DMS79 treated with DMSO at 0.1 percent for 48 hours (cell line): ENCODE measurements at places on chromosomes 2 and 18.

DNA sequence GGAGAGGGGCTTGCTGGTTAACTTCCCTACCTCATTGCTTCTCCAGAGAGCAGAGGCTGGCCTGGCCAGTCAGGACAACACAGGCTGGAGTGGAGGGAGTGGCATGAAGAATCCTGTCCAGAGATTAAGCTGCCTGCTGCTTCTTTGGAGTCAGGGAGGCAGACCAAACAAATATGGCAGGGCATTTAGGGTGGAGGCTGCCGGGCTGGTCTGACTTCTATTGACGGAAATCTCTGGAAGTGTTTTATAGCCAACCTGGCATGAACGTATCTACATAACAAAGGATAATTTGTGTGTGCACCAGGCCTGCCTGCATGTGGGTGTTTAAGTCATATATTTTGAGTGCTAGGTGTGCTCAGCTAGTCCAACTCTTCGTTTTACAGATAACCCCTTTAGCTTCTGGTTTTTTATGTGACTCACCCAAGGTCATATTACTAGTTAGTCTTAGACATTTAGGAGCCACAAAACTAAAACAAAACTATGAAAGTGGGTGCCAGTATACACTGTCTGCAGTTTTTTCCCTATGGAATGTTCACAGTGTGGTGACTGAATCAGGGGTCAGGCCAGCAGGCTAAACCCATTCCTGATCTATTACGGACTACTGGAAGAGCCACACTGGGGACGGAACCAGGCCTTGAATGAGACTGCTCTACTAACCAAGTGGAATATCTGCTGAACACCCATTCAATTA is 5.5 kb downstream of the NPC1 start:
- DNase-seq = no peak

GRCh38 chr2:46101557-46102220 is 195.5 kb upstream of the EPAS1 start:
- DNase-seq = no peak

DNA sequence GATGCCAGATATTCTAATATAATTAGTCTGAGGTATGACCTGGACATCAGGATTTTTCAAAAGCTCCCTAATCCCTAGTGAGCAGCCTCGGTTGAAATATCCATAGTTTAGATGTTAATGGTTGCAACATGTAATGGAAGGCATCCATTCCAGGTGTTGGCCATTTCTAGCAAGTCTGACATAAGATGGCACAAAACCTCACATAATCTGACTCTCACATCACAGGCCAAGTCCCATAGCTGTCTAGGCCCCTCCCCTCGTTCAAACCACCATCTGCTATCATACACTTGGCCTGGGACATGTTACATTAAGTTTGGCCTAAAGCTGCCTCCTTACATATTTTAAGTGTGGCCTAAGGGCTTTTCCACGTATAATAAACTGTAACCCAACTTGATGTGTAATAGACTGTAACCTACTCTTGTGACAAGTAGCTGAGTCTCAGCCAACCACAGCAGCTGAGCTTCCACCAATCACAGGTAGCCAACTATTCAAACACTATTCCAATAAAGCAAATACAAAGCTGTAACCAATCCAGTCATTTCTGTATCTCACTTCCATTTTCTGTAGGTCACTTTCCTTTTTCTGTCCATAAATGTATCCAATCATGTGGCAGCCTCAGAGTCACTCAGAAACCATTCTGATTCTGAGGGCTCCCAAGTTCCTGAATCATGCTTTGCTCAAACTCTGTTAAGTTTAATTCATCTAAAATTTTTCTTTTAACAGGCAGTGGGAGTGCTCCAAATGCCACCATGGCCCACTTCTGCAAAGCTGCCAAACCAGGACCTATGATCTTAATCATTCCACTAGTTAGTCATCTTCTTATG is 59.4 kb downstream of the ADD2 start:
- DNase-seq = peak; percentile 86

DNA sequence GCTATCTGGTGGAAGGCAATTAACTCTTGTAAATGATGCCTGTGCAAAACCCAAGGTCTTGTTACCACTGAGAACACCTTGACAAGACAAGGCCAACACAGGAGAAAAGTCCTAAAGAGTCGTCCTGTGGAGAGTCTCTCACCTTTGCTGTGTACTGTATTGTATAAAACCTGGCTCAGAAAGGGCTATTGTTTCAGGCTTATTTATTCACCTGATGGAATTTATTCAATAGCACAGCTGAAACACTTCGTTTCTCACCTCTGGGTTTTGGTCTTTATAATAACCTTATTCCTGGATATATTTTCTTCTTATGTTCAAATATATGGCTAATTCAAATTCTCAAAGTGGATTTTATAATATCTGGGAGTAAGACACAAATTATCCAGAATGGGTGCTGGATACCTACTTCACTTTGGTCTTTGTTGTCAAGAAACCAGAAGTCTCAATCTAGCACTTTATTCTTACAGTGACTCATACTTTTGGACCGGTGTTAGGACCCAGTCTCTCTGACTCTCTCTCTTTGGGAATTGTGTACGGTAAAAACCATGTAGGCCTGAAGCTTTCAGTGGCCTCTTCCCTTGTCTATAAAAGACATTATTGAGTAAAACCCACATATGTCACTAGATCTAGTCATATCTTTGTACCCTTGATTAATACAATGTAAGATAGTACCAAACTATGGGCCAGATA is 16.1 kb upstream of the STAT4 start:
- no peak for DNase-seq

DNA sequence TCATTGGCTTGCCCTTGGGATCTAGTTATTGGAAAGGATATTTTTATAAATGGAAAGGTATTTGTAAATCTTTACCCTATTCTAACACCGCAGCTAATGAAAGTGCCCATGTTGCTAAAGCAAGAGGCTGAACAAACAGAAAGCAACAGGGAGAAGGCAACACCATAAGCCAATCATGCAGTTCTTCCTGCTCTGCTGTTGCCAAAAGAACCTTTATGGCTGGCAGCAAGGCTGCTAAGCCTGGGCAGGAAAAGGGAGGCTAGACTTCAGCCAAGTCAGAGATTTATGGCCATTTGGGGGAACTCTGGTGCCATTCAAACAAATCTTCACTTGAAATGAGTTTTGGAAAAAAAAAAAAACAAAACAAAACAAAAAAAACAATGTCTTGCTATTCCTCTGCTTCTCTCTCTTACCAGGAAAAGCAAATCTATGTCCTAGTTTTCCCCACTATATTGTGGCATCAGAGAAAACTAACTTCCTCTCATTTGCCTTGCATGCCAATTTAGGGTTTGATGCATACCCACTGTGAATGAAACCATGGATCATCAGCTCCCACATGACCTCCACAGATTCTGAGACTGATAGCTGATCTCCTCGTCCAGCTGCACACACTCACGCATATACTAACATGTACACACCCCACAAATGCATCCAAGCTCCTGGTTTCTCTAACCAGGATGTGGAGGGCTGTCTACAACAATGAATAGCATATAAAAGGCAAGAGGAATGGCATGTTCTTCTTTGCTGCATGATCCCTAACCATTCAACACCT is 179.3 kb downstream of the C1D start:
- no peak for DNase-seq

DNA sequence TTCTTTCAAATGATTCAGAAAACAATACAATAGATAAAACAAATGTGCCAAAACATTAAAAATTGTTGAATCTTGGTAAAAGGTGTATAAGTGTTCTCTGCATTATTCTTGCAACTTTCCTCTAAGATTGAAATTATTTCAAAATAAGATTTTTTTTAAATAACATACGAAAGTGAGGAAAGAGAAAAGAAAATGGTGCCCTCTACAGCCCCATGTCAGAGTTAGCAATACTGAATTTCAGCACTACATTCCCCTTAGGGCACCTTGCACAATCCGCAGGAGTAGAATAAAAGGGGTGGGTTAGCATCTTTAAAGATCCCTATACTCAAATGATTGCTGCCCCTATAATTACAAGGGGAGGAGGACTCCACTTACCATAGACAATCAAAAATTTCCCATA is 433.7 kb downstream of the BCL11A start:
- DNase-seq = no peak

DNA sequence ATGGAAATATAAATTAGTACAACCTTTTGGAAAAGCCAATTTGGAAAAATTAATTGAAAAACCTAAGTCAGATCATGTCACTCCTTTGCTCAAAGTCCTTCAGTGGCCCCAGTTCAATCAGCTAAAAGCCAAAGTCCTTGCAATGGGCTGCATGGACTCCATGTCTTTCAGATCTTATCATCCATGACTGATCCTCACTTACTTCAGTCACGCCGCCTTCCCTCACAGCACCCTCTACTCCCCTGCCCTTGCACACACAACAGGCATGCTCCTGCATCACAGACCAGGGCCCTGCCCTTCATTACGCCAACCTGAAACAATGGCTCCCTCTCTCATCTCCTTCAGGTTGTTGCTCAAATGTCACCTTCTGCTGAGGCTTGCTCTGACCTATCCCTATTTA is 15.6 kb downstream of the KANSL3 start:
- DNase-seq = no peak

- peak; percentile 39 for DNase-seq
Observed at GRCh38 chr2:113136828-113137775, 9.7 kb downstream of the IL1RN start.

DNA sequence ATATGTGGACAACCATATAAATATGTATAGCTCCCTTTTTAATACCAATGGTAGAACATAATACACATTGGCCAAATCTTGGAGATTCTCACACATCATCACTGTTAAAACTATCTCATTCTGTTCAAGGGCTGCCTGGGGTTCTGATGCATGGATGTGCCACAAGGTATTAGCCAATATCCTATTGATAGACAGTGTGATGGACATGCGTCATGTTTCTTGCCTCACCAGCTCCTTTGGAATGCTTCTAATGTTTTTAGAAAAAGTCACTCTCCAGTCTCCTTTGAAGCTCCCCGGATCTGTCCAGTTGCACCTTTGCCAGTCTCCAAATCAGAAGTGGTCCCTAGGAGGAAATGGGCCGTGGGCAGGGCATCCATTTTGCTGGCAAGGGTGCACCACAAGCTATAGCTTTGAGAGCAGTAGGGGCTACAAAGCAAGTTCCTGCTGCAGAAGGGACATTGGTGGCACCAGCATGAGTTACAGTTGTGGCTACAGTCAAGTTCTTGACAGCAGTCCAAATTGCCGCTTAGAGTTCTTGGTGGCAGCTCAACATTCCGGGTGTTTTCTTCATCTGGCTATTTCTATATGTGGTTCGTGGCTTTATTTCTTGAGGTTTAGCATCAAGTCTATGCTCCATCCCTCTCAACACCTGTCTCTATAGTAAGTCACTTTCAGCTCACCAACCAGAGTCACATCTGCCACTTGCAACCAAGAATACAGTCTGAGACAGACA is 25.1 kb upstream of the ATRAID start:
- no peak for DNase-seq

DNA sequence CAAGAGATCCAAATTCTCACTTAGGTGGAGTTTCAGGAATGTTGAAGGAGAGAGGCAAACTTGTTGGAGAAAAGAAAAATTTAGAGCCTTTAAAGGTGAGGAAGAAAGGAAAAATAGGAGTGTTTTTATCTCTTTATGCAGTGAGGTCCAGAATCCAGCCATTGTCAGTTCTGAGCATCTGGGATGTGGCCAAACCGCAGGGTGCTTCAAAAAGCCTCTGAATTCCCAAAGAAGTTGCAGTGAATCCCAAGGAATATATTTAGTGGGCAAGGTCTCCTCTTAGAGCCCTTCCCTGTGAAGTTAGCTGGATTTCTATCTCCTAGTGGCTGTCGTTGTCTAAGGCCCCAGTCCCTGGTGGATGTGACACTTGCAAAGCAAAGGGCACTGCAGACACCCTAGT is 51.2 kb downstream of the MTCL1 start:
- no peak for DNase-seq

DNA sequence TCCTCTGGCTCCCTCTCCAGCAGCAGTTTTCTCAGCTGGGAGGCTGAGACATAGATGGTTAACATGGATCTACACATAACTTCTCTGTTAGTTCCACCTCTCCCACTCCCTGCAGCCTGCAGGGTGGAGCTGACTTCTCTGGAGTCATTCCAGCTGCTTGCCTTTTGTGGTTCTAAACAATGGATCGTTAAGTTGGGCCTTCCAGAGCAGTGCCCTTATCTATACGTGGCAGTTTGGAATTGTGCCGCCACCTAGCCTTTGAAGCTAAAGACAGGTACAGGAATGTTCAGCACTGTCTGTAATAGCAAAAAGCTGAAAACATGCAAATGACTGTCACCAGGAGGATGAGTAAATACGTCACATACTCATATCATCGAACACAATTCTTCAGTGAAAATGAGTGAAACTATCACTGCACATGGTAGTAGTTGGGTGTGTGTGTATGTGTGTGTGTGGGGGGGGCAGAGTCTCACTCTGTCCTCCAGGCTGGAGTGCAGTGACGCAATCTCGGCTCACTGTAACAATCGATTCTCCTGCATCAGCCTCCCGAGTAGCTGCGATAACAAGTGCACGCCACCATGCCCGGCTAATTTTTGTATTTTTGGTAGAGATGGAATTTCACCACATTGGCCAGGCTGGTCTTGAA is 50.3 kb downstream of the SH2D6 start:
- DNase-seq = peak; percentile 10

- DNase-seq = peak; percentile 89
Observed at GRCh38 chr18:22826726-22827125, 106.4 kb upstream of the RBBP8 start.

GRCh38 chr18:77077941-77078689 is 54.5 kb downstream of the MBP start:
- no peak for DNase-seq

DNA sequence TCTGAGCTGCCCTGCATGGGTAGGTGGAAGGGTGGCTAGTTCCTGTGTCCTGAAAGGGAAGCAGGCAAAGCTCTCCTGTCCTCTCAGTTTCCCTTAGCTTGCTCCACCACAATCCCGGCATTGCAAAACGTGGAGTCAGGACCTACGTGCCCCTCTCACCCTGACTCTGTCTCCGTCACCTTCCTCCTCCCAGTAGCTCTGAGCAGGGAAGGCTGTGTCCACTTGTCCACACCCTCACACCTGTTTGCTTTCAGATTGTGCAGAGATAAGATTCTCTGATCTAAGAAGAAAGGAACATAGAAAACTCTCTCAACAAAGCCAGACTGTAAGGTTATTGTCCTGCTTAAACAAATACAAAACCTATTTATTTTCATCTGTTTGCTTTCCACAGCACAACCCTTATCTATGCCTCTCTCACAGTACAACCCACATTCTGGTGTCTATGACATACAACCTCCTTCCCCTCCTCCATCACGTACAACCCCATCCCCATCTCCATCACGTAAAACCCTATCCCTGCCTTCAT is 79.0 kb downstream of the ALPK2 start:
- DNase-seq = no peak
